ENCODE measurements at places on chromosomes 13 and 19.

DNA sequence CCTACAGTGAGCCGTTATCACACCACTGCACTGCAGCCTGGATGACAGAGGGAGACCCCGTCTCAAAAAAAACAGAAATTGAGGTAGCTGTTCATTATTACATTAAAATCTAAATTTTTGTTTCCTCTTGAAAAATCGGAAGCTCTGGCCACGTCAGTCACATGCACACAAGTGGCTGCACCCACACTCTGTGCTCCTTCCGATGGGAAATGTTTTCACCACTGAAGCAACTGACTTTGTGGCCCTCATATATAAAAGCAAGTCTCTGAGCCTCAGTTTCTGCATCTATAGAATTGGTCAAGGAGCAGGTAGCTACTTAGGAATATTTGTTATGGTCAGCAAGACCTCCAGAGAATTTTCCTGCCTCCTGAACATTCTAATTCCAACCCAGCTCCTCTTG lies 4.5 kb downstream of the LRRC25 start:
- no peak for DNase-seq

- no peak for DNase-seq
These were observed 1.2 kb downstream of the MADCAM1 start for GRCh38 chr19:497491-497868.

GRCh38 chr13:84479656-84480055 lies 597.4 kb upstream of the SLITRK1 start:
- no peak for DNase-seq

- DNase-seq: no peak
These were observed at the start of gene CCNA1 for GRCh38 chr13:36432106-36432544. CCNA1 (plus strand) TSS chr13:36432495; CDS start chr13:36433057, 562 bp downstream.

DNA sequence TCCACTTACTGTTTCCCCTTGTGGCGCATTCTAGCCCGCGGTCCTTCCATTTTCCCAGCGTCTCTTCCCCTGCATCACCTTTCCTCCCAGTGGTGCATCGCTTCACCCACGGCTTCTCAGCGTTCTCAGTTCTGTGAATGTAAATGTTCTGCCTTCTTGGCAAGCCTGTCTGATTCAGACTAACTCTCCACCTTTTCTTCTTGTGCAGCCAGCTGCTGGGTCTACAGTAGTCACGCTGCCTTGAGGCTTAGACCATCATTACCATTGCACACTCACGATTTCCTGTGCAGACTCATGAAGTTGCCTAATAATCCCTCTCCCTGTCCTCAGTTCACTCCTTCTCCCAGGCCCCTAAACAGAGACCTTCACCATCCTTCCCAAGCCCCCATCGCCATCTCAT lies 75.0 kb downstream of the DHRS12 start:
- DNase-seq: no peak

- peak; percentile 98 for DNase-seq
These were observed at the start of gene ACTN4 for GRCh38 chr19:38647368-38647965. ACTN4 (plus strand) TSS chr19:38647649; CDS start chr19:38647746, 97 bp downstream.

DNA sequence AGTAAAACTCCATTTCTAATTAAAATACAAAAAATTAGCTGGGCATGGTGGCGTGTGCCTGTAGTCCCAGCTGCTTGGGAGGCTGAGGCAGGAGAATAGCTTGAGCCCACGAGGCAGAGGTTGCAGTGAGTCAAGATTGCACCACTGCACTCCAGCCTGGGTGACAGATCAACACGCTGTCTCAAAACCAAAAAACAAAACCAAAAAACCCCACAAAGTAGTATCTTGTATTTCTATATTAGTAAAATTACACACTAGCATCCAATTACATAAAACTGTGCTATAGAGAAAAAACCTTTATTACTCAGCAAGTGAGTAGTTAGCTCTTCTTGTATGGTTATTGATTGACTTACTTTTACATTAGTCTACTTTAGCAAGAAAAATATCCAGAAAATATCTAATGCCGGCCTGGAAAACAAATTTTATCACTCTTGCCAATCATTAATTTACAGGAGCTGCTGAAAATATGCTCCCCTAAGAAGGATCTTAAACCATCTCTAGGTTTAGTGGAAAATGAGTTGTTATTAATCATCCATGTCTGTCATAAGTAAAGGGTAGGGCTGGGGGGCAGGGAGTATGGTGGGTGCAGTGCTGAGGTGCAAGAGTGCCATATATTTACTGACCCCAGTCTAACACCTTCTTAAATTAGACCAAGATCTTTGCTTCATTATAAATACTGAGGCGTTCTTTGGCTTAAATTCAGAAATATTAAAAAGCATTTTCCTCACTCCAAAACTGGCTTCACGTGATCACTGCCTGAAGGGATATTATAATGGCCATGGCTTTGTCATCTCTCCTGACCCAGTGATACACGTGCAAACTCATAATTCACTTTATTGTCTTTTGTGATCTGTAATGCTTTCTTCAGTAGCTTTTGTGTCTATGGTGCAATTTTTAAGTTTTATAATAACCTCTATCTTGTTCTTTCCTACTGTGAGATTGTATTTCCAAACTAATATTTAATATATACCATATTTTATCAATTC lies 44.1 kb downstream of the UBL3 start:
- DNase-seq: no peak

DNA sequence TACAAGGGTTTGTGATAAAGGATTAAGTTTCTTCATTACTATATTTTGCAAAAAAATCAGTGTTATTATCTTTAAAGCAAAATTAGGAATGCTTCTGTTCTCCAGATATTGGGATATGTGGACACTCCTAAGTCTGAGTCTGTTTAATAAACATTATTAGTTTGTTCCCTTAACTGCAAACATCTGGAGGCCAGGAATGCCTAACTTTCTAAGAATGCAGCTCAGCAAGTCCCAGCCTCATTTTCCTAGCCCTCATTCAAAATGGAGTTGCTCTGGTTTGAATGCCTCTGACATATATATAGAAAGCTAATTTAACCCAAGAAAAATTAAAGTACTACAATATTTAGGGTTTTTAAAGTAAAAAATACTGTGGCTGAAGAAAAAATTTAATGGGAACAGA lies 33.6 kb upstream of the EDNRB start:
- no peak for DNase-seq

DNA sequence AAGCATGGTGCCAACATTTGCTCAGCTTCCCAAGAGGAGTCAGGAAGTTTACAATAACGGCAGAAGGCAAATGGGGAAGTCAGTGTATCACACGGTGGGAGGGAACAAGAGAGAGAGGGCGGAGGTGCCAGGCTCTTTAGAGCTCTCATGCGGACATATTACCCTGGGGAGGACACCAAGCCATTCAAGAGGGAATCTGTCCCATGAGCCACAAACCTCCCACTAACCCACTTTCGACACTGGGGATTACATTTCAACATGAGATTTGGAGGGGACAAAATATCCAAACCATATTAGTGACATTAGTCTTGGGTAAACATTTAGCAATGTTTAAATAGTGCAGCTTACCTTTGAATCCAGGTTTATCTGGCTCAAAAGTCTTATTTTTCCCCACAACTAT lies 69.9 kb downstream of the SLAIN1 start:
- DNase-seq: no peak

DNA sequence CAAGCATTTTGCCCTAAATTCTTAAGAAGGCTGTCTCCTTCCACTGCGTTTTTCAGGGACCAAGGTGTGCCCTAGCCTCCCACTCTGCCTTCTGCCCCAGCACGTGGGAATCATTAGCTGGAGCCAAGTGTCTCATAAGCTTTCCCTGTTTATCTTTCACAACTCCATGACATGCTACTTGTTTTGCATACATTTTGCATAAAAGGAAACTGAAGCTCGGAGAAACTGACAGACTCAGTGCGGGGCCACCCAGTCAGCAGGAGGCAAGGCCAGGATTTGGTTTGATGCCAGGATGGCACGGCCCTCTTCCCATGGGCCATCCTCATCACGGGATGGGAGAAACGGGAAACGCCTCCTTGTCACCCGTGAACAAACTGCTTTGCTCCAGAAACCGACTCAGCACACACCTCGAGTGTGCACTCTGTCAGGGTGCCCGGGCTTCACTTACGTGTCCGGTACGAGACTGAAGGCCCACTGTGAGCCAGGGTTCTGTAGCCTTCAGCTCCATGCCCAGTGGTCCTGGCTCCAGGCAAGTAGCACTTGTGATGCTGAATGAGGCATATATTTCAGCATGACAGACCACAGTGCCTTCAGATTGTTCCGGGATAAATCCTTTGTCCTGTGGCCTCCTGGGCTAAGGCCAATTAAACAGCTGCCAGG lies 9.6 kb downstream of the CEBPA start:
- no peak for DNase-seq

DNA sequence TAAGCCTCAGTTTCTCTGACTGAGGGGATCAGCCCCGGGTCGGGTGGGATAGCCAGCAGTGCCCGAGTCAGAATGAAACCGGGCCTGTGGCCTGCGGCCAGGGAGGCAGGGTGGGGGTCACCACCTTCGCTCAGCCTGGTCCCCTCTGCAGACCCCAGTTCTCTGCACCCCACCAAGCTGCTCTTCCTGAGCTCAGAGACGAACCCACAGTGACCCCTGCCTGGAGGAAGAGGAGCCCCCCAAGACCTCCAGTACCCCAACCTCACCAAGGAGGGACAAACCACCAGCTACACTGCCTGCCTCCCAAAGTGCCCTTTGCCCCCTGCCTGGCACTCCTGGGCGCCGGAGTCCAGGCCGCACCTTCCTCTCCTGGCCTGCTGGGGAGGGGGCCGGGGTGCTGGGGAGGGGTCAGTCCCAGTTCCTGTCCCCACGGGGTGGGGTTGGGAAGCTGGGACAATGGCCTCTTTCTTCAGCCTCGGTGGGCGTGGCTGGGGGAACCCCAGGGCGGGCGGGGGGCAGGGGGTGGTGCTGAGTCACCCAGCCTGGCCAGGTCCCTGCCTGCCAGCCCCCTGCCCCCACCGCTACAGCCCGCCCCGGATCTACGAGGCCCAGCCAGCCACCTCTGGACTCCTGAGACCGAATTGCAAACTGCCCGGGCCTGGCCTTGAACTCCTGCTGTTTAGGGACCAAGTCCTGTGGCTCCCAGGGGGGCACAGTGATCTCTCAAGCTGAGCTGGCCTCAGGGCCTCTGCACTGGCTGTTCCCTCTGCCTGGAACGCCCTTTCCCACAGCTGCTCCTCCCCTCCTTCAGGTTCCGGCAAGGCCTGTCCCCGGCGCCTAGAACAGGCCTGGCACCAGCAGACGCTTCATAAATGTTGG lies 14.3 kb downstream of the ZBTB7A start:
- DNase-seq: no peak

- no peak for DNase-seq
These were observed 38.4 kb upstream of the VSTM2B start for GRCh38 chr19:29487432-29487831.

DNA sequence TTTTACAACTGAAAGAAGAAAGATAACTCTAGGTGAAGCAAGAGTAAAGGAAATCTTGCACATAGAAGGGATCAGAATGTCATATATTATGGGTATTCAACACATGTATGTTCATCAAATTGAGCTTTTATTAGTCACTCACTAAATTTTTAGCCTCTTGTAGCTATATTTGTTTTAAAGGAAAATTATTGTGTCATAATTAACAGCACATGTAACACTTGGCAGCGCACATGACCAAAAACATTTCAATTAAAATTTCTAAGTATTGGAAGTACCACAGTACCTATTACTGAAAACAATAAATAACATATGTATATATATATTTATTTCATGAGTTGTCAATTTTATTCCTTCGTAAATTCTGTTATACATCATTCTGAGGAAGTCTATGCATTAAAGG lies 2800.4 kb downstream of the PCDH9 start:
- no peak for DNase-seq

GRCh38 chr13:21759463-21759862 lies 88.6 kb downstream of the FGF9 start:
- DNase-seq: no peak

DNA sequence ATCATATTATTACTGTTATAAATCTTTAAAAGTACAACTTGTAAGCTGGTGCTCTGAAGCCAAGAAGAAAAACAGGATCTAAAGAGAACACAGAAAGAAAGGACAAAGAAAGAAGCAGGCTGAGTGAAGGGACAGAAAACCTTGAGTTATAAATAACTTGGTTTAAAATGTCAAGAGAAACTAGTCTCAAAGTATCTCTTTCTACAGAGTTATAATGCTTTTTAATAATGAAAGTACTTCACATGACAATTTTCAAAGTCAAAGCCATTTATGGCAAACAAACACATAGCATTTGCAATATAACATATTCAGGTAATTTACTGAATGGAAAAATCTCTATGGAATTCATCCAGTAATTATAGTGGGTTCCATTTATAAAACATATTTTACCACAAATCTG lies 33.4 kb downstream of the CAB39L start:
- DNase-seq: no peak

DNA sequence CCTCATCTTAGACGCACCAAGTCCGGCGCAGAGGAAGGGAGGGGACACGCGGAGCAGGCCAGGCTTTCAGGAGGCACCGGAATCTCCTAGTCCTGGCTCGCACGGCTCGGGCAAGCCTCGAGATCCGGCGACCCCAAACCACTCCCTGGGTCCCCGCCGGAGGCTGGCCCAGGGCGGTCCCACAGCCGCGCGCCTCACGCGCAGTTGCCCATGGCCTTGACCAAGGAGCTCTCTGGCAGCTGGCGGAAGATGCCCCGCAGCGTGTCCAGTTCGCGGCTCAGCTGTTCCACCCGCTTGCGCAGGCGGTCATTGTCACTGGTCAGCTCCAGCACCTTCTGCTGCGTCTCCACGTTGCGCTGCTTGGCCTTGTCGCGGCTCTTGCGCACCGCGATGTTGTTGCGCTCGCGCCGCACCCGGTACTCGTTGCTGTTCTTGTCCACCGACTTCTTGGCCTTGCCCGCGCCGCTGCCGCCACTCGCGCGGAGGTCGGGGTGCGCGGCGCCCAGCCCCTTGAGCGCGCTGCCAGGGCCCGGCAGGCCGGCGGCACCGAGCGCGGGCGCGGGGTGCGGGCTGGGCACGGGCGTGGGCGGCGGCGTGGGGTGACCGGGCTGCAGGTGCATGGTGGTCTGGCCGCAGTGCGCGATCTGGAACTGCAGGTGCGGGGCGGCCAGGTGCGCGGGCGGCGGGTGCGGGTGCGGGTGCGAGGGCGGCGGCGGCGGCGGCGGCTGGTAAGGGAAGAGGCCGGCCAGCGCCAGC lies 1.0 kb downstream of the CEBPA start:
- no peak for DNase-seq

GRCh38 chr19:11174336-11174735 lies 18.8 kb upstream of the SPC24 start:
- DNase-seq: no peak

DNA sequence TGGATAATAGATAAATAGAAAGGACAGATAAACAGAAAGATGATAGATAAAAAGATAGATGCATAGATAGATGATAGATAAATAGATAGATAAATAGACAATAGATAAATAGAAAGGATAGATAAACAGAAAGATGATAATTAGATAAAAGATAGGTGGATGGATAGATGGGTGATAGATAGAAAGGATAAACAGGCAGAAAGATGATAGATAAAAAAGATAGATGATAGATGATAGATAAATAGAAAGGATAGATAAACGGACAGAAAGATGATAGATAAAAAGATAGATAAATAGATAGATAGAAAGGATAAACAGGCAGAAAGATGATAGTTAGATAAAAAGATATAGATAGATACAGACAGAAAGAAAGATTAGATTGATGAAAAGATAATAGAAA lies 92.3 kb upstream of the UQCRFS1 start:
- no peak for DNase-seq

GRCh38 chr19:31148671-31149070 lies 200.6 kb downstream of the TSHZ3 start:
- no peak for DNase-seq

Measured in muscle of arm (tissue), 14 donors.